HCT116 (cell line): ENCODE measurements at places on chromosomes 5 and 9.

- DNase-seq: no peak
Observed at GRCh38 chr5:144368556-144368955, 197.9 kb downstream of the KCTD16 start.

DNA sequence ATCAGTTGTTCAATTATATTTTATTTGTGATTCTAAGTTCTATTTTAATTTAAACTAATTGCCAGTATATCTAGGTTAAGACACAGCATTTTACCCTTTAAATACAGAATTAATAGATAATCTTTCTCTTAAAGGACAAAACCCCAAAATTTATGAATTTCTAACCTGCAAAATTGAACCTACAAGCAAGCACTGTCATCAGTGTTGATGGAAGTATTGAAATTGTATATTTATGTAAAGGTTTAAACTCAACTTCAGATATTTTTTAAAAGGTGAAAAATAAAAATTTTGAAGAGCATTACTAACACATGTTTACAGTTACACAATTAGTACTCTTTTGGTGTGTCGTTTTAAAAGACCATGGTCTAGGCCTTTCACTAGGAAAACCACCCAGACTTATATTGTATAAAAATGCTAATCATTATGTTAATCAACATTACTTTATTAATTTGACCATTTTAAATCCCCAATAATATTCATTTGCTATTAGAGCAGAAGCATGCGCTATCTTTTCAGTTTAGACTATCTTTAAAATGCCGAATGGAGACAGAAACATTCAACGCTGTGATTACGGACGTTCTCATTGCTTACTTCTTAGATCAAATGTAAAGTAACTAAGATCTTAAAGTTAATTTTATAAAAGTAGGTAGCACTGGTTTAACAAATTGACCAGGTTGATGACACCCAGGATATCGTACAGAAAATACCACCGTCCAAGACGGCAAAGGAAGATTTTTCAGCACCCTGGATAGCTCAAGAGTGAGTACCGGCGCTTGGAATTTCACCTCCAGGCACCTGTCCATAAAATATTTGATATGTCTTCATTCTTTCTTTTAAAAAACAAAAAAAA is 3.2 kb downstream of the OTP start:
- DNase-seq: no peak

DNA sequence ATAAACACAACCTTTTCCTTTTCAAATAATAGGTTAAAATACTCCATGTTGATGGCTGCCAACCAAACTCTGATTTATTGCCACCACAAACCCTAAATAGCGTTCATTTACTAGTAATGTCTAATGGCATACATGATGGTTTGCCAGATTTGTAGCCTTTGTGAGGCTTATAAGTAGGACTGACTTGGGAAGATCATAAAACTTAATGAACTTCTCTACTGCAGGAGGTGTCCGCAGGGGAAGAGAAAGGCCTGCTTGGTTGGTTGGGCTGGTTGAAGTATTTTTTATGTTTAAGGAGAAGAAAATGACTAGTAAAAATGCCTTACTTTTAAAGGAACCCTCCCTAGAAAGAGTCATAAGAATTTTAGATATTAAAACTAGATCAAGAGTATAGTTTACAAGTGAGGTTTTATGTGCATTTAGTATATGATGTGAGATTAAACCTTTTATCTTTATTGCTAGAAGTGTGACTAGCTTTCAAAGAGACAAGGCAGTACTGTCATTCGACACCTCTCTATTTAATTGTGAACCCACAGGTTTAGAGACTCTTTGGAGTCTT is 5.0 kb downstream of the PBX3 start:
- DNase-seq: no peak

DNA sequence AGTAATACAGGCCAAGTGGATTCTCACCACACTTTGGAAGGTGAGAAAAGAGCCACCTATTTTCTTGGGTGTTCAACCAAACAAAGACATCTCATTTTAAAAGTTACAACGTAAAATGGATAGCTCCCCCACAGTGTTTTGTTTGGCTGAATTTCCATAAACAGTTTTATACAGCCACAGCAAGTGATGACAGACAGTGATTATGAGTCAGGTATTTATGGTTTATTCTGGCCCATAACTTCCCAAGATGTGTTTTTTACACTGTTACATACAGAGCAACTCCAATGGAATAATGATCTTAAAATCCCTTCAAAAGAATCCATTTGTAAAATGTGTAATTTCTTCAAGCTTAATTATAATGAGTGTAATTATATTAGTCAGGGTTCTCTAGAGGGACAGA is 421.3 kb downstream of the TLE1 start:
- no peak for DNase-seq

DNA sequence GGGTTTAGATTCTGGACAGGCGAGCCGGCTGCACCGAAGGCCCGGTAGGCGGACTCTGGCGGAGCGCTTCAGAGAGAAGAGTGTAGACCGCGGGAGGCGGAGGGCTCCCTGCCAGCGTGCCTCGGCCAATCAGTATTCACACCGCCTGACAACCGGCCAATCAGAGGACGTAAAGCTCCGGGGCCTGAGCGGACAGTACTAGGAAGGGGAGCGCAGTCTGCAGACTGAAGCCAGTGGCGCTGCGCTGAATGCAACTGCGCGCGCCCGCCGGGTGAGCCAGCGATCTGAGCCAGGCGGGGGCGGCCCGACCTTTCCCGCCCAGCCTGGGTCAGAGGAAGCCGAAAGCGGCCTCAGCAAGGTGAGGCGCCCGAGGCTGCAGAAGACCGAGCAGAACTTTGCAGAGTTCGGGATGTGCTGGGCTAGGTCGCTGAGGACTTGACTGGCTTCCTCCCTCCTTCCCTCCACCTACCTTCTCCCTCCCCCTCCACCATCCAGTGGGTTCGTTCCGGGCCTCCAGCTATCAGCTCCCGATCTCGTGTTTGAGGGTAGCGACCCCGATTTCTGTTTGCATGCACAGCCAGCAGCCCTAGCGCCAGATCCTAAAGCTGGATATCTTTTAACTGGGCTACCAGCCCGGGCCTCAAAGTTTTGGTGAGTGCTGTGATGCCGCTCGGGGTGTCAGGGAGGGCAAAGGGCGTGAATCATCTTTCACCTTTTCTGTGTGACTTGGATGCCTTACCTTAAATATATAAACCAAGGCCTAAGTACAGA is at the start of gene DMRT2:
TSS of gene DMRT2 (plus strand) at position 233 of the 771 bp plus-strand sequence. CDS start 1,257 bp downstream, outside the sequence.
- peak; percentile 0 for DNase-seq

GRCh38 chr9:106929471-106930177 is 66.7 kb downstream of the ZNF462 start:
- no peak for DNase-seq

DNA sequence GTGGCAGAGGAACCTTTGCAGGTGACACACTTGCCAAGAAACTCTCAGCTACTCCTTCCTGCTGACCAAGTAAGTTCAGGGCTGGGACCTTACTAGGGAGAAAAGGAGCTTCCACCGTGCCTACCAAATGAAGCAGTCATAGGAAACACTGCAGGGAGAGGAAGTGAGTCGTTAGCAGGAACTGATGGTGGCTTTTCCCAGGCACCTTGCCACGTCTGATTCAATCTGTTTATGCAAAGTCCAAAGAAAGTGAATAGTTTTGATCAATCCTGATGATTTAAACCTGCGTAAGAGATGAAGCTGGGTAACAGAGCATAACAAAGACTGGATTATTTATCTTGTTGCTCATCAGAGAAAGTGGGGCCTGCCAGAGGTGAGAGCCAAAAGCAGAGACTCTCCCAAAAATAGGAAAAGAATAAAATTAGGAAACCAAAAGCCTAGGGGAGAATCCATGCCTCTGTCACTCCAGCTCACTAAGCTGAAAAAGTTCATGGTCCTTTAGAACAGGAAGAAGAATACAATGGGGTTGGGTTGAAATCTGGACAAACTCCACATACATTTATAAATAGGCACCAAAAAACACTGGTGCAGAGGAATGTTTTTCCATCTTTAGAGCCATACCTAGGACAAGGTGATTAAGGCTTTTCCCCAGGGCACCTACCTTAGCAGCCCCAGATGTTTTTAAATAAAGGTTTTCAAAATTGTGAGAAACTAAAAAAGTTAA is 9.3 kb upstream of the PFDN1 start:
- DNase-seq: no peak

GRCh38 chr5:33118761-33119415 is 321.9 kb upstream of the TARS1 start:
- no peak for DNase-seq

GRCh38 chr9:121331549-121331948 is 38.5 kb downstream of the STOM start:
- DNase-seq: no peak

DNA sequence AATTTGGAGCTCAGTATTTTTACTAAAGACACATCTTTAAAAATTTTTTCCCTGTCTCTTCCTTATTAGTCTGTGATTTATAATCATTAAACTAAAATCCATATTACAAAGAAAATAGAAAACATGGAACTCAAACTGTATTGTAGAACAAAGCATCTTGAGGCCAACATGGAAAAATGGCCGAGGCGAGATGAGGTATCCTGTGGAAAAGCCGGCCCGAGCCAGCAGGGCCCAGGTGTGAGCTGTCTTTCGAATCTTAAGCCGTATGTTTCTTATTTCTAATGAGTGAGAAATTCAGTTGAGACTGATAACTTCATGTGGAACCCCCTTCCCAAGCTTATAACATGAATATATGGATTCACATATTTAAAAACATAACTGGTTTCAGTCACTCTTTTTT is 170.4 kb upstream of the OTULINL start:
- DNase-seq: no peak

DNA sequence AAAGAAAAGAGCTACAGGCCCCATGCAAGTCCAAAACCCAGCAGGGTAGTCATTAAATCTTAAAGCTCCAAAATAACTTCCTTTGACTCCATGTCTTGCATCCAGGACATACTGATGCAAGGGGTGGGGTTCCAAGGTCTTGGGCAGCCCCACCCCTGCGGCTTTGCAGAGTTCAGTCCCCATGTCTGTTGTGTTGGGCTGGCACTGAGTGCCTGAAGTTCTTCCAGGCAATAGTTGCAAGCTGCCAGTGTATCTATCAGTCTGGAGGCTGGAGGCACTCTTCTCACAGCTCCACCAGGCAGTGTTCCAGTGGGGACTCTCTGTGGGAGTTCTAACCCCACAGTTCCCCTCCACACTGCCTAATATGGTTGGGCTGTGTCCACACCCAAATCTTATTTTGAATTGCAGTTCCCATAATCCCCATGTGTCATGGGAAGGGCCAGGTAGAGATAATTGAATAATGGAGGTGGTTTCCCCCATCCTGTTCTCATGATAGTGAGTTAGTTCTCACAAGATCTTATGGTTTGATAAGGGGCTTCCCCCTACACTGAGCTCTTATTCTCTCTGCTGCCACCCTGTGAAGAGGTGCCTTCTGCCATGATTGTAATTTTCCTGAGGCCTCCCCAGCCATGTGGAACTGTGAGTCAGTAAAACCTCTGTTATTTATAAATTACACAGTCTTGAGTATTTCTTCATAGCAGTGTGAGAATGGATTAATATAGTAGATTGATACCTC is 237.5 kb upstream of the ADRA1B start:
- no peak for DNase-seq

DNA sequence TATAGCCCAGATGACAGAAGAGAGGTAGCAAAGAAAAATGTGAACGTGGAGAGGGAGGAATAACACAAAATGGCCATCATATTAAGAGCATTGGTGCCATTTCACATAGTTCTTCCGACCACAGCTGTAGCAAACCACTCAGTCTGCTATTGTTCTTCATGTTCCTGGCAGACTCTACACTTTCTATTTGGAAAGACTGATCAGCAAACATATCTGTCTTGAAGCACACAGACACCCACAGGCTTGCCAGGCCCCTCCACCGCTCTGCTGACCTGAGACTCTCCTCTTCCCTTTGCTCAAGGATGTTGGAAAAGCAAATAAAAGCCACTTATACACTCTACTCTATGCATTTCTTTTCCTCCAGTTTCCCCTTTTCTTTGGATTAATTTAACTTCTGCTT is 298.0 kb downstream of the FBXL7 start:
- DNase-seq: no peak

DNA sequence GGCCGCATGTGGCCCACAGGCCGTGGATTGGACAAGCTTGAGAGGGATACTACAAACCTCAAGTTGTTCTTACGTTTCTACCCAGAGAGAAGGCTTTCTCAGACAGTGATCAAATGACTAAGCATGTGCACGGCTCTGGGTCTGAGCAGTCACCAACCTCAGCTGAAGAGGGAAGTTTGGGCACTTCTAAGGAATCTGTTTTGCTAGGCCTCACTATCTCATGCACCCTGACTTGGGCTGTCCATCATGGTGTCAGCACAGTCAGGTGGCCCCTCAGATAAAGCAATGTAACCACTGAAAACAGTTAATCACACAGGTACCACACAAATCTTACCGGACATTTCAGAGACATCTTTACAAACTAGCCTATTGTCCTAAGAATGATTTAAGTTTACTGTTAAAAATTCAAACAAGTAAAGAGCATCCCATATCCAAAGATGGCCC is 24.6 kb downstream of the CSF2 start:
- DNase-seq: no peak
